ENCODE measurements at places on chromosomes 5 and 9.
A peak's percentile ranks its signal among the peaks of the same experiment; 100 is the strongest.

- DNase-seq = peak; percentile 3
These were observed 409.4 kb upstream of the CD180 start for GRCh38 chr5:67605730-67606585.

DNA sequence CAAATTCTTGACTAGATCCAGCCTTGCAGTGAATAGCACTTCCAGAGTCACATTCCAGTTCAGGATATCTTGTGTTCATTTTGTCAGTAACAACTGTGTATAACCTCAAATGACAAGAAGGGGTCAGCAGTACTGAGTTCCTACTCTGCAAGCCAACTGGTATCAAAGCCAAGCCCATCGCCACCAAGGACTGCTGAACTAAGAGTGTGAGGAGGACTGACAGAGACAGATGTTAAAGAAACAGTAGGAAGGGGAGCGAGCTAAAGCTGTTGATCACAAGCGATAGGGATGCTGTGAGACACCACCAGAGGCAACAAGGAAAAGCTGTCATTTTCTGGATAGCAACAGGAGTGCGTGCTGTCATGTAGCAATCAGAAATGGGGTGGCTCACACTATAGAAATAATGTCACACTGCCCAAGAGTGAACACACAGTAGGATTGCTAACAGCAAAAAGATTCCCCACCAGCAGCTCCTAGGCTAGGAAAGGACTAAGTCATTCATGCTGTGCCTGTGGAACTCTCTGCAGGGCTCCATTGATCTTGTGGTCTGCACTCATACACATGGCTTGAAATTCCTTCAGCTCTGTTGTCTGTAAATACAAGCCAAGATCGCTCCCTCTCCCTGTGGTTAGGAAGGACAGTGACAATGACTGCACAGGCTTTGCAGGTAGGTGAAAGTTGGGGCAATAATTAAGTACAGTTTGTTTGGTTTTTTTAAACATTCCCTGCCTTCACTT lies 658.6 kb downstream of the NR2F1-AS1 start:
- no peak for DNase-seq

DNA sequence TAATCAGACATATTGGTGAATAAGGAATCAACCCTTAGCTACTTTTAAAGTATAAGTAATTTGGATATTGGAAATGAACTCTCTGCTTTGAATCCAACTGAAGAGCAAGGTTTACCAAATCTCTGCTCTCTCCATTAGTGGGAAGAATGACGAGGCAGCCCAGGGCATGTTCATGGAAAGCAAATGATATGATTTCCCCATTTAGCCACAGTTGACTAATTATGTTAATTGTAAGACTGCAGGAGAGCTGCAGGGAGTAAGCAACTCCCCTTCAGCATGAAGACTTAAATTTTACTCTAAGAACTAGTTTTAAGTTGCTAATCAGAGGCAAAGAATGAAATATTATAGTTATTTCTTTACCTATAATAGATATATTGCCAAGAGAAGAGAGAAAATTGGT lies 194.3 kb upstream of the CD180 start:
- DNase-seq = no peak

- no peak for DNase-seq
These were observed 19.0 kb downstream of the UNC5A start for GRCh38 chr5:176829320-176829719.

DNA sequence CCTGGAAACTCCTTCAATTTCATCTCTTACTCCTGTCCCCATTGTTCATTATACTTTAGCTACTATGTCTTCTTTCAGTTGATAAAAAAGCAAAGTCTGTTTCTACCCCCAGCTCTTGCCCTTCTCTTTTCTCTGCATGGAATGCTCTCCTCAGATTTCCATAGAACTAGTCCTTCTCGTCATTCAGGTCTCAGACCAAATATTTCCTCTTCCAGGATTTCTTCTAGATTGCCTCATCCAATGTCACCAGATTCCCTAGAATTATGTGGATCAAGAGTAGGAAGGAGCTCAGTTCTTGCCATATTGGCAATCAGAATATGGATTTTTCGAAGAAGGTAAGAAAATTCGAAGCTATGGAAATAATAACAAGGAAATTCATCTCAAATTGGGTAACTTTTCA lies 176.1 kb downstream of the GABRG2 start:
- DNase-seq = peak; percentile 16

DNA sequence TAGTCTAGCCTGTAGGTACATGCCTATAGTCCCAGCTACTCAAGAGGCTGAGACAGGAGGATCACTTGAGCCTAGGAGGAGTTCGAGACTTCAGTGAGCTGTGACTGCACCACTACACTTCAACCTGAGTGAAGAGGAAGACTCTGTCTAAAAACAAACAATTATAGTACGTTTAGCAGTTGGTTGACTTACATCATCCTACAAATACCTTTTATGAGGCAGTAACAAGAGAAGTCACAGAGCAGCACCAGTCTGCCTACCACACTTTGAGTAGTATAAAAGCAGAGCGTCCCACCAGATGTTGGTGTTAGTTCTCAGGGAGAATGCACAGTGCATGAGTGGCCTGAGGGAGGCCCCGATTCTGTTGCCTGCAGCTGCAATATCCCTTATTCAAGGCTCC lies 16.1 kb downstream of the ZFR start:
- DNase-seq = no peak

DNA sequence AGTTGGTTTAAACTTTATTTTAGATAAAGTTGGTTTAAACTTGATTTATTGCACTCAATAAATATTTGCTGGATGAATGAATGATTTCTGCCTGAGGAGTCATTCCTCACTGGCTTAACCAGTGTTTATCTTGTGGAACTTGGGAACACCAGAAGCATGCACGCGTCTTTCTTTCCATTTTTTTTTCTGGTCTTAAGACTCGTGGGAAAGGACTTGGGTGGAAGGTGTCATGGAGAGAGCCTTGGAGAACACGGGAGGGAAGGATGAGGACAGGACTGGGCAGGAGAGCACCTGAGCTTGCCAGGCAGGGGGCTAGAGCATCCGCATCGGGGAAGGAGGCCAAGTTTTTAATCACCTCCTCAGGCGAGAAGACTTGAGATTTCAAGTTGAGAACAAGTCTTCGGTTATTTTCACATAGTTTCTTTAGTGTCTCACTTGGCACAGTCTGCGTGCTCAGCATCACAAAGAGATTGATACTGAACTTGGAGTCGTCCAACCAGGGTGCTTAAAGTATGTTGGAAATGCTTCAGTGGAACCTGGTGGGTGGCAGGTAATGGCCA lies 144.2 kb downstream of the PDZD2 start:
- DNase-seq = no peak

DNA sequence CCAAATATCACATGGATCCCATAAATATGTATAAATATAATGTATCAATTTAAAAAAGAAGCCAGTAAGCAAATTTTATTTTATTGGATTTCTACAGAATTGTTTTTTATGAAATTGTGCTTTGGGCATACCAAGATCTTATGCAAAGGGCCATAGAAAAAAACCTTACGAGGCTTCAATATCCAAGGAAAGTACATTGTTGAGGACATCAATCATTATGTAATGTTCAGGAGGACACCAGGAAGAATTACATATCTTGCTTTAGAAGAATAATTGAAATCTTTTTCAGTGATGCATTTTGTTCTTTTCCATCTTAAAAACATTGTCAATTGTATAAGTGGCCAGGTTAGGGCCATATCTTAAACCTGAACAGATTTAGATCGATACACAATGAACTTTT lies 187.8 kb upstream of the GAS1 start:
- DNase-seq = no peak

- DNase-seq = peak; percentile 52
These were observed 237.5 kb downstream of the CHSY3 start for GRCh38 chr5:130141659-130142320.

GRCh38 chr5:150616506-150616905 lies 24.0 kb upstream of the SYNPO start:
- no peak for DNase-seq

- no peak for DNase-seq
These were observed 2034.6 kb upstream of the ACO1 start for GRCh38 chr9:30349526-30350513.

GRCh38 chr9:104177003-104177611 lies 83.0 kb downstream of the SMC2 start:
- DNase-seq = peak; percentile 7

- DNase-seq = no peak
These were observed 8.8 kb upstream of the OR1Q1 start for GRCh38 chr9:122605691-122606090.

GRCh38 chr9:73597039-73597438 lies 445.4 kb downstream of the ANXA1 start:
- no peak for DNase-seq

DNA sequence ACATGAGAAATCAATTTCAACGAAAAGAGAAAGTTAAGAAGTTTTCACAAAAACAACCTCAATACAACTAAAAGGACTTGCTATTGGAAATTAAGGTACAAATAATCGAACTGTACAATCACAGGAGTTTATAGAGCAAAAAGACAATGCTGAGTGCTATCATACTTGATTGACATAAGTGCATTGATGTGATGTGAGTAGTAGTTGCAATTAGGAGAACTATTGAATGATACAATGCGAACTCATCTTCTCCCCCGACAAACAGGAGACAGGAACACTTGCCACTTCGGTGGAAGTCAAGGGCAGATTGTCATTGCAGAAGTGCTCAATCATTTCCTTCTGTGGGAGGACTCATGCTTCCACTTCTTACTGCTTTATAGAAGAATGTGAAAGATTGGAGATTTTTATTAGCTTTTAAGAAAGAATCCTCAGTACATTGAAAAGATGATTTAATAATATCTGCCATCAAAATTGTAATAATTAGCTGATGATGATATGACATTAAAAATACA lies 276.6 kb upstream of the MPDZ start:
- no peak for DNase-seq

DNA sequence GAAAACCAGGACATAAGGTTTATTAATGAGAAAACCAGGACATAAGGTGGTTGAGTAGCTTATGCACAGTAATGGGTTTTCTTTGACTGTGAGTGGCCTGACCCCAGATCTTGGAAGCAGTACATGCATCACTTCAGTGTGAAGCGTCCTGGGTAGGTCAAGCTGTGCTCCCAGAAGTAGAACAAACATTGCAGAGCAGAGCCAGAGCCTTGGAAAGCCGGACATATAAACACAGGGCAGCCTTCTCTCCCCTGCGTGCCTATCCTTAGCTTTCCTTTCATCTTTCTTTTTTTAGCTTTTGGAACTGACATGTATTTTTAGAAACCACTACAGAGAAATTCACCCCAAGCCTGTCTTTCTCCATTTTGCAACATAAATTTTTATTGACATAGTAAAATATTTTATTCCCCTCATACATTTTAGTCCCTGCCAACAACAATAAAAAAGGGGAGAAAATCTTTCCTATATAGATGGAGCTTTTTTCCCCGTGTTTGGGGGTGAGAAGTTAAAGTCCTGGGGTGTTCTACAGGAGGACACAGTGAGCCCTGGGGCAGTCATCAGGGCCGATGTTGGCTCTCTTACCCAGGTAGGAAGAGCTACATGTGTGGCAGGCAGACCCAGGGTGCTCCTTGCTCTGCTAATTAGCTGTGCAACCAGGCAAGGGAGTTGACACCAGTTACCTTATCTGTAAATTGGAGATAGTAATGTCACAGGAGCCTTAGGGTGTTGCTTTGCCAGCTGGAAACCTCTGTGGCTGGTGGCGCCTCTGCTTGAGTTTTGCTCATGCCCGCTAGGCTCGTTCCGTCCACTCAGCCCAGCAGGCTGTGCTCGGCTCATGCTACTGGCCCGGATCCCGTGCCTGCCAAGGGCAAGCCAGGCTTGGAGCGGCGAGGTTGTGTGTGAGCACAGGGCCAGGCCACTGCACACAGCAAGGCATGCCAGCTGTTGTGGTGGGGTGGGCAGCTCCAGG lies 389.6 kb downstream of the KDM4C start:
- DNase-seq = no peak

- DNase-seq = no peak
These were observed 136.9 kb upstream of the FREM1 start for GRCh38 chr9:15047028-15047551.

GRCh38 chr5:97135868-97136267 lies 6.5 kb downstream of the LIX1 start:
- no peak for DNase-seq

- no peak for DNase-seq
These were observed at the start of gene SMIM33 for GRCh38 chr5:139470821-139471300. SMIM33 (plus strand) TSS chr5:139471004; CDS start chr5:139471122, 118 bp downstream.

DNA sequence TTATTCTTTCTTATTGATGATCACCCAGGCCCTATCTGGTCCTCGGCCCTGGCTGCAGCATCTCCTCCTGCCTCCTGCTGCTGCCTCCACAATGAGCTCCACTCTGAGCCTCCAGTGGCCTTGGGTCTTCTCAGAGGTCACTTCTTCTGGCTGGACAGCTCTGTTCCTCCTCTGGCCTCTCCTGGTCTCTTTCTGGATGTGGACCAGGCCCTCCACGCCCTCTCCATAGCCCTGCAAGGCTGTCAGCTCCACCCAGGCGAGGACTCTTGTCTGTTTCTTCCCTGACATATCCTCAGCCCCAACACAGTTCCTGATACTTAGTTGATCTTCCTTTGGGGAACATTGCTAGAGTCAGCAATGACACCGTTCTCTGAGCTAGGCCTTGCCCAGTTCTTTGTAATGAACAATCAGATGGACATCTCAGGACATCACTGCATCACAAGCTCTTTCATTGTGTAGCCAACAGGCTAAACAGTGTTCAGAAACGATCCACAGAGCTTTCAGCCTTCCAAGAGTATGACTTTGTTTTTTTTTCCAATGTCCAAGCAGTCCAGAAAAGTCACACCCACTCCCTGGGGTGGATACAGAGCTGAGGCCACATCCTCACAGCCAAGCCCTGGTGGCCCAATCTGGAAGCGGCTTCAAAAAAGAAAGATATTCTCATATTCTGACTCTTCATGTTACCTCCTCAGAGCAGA lies 62.5 kb upstream of the DNAH5 start:
- DNase-seq = no peak

DNA sequence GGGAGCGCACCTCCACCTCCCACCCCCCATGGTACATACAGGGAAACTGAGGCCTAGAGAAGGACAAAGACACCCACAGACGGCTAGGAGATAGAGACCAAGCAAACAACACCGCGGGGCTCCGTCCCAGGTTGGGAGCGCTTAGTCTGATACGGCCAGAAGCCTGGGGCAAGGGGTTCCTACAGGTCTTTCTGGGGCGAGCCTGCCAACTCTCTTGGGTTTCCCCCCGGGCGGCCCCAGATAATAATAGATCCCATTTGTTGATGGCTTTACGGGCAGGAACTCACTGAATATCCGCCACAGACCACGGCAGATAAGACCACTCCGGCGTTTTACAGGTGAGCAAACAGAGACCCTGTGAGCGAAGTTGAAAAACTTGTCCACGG lies 5.0 kb upstream of the EBF1 start:
- no peak for DNase-seq

- no peak for DNase-seq
These were observed at the start of gene PANK3 for GRCh38 chr5:168578538-168579487. PANK3 (minus strand) TSS chr5:168579368; CDS start chr5:168579283, 85 bp downstream.

- no peak for DNase-seq
These were observed 278.7 kb upstream of the ADAMTSL1 start for GRCh38 chr9:18195223-18195622.

DNA sequence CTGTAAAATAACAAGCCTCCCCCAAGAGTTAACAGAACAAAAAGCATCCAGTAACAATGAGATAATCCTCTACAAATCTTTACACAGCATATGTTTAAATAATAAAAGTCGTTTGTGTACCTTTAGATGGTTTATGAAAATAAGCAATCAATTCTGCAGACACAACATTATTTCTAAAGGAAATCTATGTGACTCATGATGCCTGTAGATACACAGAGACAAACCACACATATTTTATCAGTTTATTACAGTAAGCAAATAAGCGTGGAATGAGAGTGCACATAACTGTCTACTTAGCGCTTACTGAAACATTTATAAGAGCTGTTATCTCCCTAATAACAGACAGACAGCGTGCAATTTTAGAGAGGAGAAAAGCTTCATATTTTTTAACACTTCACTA lies 243.6 kb downstream of the AP3B1 start:
- no peak for DNase-seq

Measured in Caco-2 (cell line).